ENCODE measurements at places on chromosomes 2 and 18.

DNA sequence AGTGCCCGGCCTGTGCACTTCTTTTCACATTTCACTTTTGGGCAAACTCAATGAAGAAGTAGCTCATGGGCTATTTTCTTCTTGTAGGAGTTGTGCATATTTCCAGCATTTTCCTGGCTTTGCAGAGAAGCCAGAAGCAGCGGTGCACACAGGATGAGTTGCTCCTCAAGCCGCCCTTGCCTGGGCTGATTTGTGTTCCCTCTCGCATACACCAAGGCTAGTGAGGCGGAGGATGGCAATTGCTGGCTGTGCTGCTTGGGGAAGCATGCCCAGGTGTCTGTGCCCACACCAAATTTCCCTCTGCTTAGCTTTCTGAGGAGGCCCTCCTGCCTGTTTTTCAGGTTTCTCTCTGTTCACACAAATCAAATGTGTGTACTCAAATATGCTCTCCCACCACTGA lies 85.4 kb upstream of the TMEM200C start:
- DNase-seq = no peak

DNA sequence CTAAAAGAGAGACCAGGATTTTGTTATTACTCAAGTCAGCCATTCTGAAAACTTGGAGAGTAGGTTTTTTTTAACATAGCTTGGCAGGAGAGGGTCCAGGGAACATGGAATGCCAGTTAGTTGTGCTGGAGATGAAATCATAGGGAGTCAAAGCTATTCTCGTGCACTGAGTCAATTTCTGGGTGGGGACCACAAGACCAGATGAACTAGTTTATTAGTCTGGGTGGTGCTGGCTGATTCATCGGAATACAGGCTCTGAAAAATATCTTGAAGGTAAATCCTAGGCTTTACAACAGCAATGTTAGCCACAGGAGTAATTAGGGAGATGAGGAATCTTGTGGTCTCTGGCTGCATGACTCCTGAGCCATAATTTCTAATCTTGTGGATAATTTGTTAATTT lies 921.4 kb downstream of the TRIB2 start:
- no peak for DNase-seq

- no peak for DNase-seq
Measured at GRCh38 chr2:205089958-205090357, 544.7 kb downstream of the PARD3B start.

DNA sequence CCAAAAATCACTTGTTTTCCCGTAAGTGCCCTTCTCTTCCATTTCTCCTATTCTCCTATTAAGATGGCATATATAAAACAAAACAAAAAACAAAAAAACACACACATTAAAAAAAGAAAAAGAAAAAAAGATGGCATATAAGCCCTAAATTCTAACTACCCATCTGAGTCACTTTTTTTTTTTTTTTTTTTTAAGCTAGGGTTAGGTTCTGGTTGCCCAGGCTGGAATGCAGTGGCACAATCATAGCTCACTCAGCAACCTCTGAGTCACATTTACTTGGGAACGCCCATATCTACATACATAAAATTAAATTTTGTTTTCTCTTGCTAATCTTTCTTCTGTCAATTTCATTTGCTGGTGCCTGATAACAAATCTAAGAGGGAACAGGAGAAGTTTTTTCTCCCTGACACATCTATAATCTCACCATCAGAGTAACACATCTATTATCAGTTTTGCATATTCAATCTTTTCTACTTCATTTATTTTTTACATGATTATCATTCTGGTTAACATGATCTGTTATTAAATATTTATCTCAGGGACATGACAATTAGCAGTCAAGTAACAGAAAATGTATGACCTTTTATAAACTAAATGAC lies 52.1 kb downstream of the EEF1B2 start:
- DNase-seq = no peak

DNA sequence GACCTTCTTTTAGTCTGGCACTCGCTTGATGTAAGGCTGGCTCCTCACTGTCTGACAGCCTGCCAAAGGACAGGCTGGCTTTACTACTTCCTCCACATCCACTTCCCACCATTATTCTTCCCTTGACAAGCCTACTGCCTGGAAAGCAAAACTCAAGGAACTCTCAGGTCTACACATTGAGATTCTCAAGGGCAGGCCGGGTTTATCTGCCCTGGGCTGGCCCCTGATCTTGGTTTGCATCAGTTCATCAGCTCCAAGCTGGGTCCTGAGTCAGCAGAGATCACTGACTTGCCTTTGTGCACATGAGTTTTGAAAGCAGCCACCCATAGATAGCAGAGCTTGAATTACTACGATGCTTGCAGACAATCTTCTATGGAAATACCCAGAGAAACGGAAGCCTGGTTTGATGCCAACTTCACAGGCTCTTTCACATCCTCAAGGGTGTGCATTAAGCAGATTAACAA lies 53.9 kb downstream of the KCTD18 start:
- DNase-seq = no peak

DNA sequence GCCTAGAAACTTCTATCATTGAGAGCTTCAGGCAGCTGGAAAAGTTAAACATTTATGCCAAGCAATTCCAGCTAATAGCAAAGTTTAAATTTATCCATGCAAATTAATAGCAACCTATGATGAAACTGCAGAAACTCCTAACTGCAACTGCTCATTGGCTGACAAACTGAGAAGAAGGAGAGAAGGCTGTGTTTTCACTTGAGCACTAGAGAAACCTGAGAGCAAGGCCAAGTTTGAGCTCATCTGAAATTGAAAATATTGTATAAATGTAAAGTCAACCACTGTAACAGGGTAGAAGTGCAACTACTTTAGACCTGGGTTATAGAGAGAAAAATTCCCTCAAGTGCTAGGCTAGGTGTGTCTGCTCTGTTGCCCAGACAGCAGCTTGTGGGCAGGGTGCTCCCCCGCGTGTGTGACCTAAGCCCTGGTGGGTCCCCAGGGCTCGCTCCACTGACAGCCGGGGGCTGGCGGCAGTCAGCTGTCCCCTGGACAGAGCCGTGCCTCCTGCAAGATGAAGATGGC lies 50.2 kb downstream of the CABYR start:
- DNase-seq = no peak

DNA sequence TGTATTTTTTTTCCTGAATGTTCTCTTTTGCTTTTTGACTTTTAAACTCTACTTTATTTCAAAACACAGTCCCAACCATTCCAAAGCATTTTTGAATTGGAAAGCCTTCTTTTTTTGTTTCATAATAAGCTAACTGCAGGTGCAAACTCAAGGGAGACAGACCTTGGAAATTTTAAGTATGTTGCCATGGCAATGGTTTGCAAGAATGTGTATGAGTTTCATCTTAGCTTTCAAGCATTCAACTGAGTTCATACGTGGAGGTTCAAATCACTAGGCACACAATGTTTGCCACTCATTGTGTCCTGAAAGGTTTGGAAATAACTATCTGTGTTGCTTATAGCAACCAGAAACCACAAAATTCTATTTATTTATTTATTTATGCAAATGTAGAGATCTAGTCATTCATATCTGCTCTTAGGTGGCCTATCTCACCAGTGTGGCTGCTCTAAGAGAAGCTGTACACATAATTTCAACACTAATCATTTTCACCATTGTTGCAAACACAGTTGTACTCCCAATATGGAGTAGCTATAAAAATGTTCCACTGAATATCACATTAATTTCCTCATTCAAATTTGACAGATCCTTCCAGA lies 805.7 kb upstream of the FSHR start:
- no peak for DNase-seq

DNA sequence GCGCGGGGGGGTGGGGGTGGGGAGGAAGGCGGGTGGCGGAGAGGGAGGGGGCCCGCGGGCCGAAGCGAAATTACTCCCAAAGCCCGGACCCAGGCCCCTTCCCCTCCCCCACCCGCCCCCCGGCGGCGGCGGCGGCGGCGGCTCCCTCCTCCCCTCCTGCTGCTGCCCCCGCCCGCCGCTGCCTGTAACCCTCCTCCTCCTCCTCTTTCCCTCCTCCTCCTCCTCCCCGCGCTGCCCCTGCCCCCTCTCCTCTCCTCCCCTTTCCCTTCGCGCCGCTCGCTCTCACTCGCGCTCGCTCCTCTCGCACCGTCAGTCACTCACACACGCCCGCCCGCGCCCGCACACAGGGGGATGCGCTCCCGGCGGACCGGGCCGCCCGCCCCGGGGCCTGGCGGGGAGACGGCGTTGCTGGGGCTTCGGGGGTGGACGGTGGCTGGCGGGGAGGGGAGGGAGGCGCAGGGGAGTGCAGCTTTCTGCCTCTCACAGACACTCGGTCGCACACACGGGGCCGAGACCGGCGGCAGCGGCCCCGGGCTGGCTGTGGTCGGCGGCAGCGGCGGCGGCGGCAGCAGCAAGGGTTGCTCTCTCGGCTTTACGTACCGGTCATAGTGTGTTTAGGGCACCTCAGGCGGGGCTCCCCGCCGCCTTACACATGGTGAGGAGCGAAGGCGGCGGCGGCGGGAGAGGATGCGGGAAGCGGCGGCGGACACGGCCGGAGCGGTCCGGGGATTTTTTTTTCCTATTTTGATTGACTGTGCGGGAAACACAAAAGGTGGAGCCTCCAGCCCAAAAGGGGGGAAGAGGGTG lies 405 bp downstream of the SP3 start:
- DNase-seq = peak; percentile 86

DNA sequence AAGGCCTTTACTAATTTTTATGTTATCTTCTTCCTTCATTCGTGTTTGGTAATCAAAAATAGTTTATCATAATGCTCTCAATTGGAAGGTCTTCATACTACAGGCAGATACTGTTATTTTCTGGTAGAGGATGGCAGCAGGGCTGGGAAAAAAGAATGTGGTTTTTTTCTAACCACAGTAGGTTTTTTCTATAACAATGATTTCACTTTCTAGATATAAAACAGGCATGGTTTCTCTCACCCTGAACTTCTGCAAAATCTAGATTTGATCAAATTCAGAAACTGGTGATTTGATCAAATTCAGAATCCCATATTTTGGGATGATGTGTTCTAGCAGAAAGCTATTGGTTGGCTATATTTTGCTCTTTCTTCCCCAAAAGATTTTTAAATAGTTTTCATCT lies 27.6 kb downstream of the BCL11A start:
- DNase-seq = no peak

GRCh38 chr2:30332791-30333453 lies 101.6 kb downstream of the LBH start:
- DNase-seq = peak; percentile 35

DNA sequence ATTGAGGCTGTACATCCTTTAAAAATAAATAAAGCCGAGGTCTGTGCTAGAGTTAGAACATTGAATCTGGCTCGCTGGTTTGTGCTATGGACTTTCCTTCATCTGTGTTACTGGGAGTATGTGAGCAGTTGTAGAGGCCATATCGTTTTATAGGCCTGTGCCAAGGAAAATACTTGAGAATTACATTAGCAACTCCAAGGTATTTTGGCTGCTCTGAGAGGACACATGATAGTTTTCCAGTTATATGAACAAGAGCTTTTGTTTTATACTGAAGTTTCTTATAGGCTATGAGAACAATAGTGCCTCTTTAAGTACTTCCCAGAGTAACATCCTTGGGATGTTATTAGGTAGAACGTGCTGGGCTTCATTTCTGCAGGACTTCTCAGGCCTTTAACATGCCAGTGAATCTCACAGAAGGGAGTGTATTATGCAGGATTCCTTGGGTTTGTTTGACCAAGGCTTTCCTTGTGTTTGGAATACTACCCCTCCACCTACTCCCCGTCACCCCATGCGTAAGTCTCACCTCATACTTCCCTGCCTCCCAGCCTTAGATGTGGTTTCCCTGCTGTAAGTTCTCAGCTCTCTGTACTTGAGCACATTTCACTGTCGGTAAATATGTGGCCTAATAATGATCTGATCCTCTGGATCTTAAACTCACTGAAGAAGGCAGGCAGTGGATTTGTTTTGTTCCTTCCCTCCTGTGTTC lies 21.0 kb downstream of the TCF7L1 start:
- DNase-seq = no peak

GRCh38 chr2:207768866-207769596 lies 675 bp downstream of the FZD5 start:
- no peak for DNase-seq

GRCh38 chr2:18915227-18915626 lies 325.9 kb upstream of the NT5C1B start:
- DNase-seq = no peak

DNA sequence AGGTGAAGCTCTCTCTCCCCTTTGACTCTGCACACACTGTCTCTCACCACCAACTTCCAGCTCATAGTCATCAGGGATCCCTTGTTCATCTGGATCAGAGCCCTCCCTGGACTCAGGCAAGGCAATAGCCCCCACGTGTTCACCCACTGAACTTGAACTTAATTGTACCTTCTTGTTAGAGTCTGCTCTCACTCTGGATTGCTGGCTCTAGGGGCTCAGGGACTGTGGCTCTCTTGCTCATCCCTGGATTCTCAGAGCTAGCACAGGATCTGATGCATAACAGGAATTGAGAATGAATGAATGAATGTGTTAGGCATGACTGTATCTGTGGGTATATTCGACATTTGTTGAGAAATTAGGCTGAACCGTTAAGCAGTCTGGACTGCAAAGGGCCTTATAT lies 16.7 kb upstream of the ASAP2 start:
- no peak for DNase-seq

DNA sequence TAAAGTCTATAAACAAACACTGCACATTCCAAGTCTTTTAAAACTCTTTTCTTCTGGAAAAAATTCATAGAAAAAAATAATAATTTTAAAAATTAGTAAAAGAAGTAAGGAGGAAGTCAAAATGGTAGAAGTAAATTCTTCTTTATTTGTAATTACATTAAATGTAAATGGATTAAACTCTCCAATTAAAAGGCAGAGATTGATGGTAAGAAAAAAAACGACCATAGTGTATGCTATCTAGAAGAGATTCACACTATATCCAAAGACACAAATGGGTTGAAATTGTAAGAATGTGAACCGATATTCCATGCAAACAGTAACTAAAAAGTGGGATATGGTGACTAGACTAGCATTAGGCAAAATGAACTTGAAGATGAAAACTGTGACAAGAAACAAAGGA lies 1196.1 kb upstream of the CDH2 start:
- no peak for DNase-seq

DNA sequence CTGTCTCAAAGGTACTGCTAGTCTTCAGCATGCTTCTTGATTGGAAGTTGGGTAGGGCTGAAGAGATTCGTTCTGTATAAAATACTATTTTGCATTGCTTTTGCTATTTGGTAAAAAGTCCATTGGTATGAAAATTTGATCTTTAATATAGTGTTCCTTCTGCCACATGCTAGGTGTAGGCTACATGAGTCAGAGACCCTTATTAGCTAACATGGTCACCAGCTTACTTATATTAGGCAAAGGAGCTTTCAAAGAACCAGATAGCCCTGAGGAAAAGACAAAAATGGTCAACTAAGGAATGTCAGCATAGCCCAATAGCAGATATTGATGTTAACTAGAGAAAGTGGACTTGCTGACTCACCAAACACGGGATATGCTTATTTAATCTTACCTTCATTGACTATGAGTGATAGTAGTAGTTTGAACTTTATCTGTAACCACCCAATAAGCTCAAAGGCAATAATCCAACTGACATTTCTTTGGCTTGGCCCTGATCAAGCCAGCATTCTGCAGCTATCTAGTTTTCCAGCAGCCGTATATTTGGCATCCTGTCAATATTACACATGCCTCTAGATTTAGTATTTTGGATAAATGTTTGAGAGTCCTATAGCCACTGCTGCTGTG lies 110.0 kb downstream of the TPGS2 start:
- no peak for DNase-seq
